SIG-M5 (cell line): ENCODE measurements at places on chromosomes 7 and 10.

DNA sequence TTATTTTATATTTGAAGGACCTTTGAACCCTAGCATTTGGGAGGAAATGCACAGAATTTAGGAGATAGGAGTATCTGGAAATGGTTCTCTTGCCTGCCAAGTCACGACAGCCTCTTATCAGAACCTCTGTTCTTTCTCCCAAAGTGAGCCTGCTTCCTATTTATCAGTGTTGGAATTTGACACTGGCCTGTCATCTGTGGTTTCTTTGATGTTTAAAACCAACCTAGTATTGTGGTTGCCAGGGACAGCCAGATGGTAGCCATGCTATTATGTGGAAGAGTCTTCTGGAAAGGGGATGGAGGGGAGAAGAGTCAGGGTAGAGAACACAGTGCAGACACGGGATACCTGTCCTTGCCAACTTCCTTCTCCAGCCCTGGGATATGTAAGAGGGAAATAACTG is 21.1 kb downstream of the ZNF282 start:
- no peak for DNase-seq

GRCh38 chr10:34643620-34644019 is 171.5 kb downstream of the PARD3 start:
- no peak for DNase-seq

DNA sequence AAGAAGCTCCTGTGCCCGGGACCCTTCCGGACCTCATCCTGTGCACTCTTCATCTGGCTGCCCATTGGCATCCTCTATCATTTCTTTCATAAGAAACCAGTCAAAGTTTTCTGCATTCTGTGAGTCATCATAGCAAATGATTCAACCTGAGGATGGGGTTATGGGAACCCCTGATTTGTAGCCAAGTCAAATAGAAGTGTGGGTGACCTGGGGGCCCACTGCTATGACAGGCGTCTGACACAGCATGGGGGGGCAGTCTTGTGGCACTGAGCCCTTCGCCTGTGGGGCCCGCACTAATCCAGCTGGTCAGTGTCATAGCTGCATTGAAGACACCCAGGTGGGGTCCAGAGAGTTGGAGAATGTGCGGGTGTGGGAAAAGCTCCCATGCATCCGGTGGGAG is 230.4 kb downstream of the USP6NL start:
- DNase-seq, result no peak

DNA sequence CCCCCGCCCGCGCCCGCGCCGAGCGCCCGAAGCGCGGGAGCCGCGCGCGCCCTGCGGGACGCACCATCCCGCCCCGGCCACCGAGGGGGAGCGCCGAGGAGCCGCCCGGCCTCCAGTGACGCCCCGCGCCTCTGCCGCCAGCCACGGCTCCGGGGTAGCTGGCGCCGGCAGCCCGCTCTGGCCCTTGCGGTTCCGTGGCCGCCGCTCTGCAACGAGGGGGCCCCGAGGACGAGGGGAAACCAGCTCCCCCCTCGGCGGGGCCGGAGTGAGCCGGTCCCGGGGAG is at the start of gene PAXIP1:
PAXIP1 (minus strand) TSS at position 33 of the 284 bp plus-strand sequence. CDS start 195 bp downstream, outside the sequence.
- no peak for DNase-seq

DNA sequence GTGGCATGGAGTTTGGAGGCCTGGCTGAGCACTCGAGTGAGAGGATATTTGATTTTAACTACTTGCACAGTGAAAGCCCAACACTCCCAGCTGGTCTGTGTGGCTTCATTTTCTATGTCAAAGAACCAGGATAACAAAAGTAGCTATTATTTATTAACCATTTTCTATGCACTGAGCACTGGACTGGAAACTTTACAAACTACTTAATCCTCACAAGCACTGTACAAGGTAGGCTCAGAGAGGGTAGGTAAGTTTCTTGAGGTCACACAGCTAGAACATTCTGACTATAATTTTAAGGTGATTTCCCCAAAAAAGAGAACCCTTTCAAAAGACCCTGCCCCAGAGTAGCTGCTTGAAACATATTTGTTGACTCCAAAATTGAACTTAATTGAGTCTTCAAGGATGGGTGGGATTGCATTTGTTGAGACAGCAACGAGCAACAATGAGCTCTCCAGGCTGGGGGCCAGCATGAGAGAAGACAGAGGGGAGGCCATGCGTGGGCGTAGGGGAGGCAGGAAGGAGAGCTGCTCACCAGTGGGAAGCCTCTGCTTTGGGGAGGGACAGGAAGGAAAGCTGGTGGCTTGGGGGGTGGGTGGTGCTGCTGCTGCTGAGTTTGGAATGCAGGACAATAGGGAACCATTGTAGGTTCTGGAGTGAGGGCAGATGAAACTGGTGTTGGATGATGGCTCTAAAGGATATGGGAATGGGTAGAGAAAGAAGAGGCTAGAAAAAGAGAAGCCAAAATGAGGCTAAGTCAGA is 31.5 kb downstream of the FAM241B start:
- no peak for DNase-seq

DNA sequence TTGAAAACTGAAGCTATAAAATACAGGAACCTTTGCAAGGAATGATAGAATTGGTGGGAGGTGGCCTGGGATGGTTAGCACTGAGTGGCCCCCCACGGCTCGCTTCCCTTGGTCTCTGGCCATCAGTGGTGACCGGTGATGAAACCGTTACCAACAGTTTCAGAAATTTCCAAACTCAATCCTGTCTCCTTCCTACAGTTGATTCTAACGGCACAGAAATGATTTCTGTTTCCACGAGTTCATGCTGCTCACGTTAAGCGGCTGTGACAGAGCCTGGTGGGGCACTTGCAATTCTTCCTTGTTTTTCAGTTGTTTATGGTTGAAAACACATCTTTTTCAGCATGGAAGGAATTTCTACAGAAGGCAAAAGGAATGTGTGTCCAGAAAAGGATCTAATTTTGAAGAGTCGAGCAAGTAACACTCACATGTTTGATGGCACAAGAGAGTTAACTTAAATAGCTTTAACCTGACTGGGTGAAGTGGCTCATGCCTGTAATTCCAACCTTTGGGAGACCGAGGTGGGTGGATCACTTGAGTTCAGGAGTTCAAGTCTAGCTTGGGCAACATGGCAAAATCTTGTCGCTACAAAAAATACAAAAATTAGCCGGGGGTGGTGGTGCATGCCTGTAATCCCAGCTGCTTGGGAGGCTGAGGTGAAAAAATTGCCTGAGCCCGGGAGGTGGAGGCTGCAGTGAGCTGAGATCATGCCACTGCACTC is 100.1 kb downstream of the DNAJB6 start:
- DNase-seq, result no peak

- DNase-seq, result no peak
Measured at GRCh38 chr10:3255616-3256015, 83.0 kb upstream of the PITRM1 start.

DNA sequence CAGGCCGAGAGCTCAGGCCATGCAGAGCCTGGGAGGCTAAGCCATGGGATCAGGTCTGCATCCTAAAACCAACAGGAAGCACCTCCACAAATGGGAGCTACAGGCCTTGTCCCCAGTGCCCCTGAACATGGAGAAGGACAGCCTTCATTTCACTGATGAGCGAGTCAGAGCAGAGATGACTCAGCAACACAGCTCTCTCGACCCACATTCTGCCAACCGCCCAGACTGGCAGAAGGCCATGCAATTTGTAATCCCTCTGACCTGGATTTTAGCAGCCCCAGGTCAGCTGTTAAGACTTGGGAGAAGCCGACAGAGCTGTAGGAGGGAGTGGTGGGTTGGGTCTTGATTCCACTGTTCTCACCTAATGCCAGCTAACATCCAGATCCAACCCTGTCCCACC is 25.5 kb downstream of the VOPP1 start:
- no peak for DNase-seq

- DNase-seq, result no peak
Measured at GRCh38 chr7:82109288-82109687, 334.3 kb downstream of the CACNA2D1 start.

GRCh38 chr10:61959814-61960213 is 58.3 kb downstream of the ARID5B start:
- DNase-seq, result no peak

DNA sequence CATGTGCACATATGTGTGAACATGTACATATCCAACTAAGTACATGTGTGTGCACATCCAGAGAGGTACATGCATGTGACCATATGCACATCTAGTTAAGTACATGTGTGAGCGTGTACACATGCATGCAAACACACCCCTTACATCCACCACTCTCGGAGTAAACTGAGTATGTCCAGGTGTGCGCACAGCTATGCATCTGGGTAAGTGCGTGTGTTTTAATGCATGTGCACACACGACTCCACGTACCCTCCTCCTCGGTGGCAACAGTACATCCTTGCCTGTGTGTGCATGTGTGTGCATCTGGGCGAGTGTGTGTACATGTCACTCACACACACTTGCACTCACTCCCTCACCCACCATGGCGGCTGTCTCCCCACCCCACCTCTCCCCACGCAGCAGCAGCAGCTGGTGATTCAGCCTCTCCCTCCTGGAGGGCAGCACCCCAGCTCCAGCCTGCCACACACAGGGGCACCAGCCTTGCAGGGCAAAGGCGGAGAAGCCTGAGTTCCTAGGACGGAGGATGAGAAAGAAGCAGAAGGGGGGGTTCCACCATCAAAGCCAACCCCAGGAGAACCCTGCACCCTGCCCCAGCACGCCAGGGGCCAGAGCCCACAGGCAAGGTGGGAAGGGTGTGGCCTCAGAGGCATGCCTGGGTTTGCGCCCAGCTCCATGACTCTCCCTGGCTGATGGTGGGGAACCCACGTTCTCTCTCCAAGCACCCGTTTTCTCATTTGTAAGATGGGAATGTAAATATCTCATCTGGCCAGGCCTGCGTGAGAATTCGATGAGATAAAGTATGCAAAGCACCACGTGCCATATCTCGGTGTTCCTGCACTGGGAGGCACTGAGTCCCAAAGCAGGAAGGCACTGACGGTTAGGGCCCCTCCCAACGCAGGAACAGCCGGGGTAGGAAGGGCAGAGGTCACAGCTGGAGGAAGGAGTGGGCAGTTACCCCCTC is 27.7 kb upstream of the DNAAF5 start:
- DNase-seq, result no peak

GRCh38 chr10:28619455-28619854 is 57.9 kb upstream of the BAMBI start:
- DNase-seq, result no peak

DNA sequence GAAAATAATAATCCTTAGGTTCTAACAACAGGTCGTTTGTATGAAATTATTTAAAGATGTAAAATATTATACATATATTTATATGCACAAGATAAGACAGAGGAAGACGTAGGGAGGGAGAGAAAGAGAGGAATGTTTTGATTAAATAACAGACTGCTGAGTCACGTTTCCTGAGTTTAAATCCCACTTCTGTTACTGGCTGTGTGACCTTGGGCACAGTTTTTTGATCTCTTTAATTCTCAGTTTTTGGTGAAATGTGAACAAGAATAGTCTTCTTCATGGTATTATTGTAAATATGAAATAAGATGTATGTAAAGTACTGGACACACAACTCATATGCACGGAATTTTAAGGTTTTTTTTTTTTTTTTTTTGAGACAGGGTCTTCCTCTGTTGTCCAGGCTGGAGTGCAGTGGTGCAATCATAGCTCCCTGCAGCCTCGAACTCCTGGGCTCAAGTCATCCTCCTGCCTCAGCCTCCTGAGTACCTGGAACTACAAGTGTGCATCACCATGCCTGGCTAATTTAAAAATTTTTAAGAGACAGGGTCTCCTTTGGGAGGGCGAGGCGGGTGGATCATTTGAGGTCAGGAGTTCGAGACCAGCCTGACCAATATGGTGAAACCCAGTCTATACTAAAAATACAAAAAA is 42.6 kb downstream of the BAMBI start:
- DNase-seq, result no peak

- DNase-seq, result no peak
Measured at GRCh38 chr10:71812913-71813590, 38.0 kb downstream of the PSAP start.

GRCh38 chr7:2571409-2571808 is 12.6 kb downstream of the IQCE start:
- no peak for DNase-seq

DNA sequence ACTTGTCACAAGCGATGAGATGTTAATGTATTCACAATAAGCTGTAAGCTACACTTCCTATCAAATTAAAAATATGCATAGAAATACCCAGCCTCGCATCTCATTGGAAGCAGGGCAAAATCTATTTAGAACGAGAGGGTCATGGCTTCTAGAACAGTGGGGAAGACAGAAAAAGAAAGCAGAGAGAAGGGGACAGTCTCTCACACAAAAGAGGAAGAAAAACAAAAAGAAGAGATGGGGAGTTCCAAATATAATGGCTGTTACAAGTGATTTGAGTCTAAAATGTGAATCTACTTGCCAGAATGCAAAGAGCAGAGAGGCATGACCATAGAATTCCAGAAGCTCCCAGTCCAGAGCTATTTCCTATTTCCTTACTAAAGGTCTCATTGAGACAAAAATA is 13.8 kb downstream of the LRRN3 start:
- no peak for DNase-seq

- no peak for DNase-seq
Measured at GRCh38 chr10:29828956-29829355, 194.2 kb upstream of the SVIL start.

GRCh38 chr7:85237721-85238120 is 50.9 kb upstream of the SEMA3D start:
- DNase-seq, result no peak

GRCh38 chr10:131159771-131160170 is 151.8 kb downstream of the TCERG1L start:
- no peak for DNase-seq

GRCh38 chr7:133609806-133610205 is 356.9 kb downstream of the EXOC4 start:
- DNase-seq, result no peak

DNA sequence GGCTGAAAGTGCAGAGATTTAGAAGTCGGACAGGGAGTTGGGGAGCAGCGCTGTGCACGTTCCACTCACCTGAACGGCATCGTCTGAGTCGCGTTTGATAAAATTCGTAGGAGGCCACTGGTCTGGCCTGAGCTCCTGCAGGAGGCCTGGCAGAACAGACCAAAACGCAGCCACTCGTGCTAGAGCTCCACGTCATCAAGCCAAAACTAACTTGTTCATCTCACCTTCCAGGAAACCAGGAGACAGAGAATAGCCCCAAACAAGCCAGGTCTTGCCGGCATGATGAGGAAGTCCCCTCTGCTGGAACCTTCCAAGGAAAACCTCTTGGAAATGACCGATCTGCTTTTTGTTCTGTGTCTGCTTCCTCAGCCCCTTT is 43.4 kb upstream of the DNAJB6 start:
- no peak for DNase-seq

GRCh38 chr7:111558991-111559390 is 3.3 kb downstream of the IMMP2L start:
- no peak for DNase-seq
